ENCODE measurements at places on chromosomes 1 and 21.

- DNase-seq = no peak
Measured at GRCh38 chr1:1345860-1346500, 3.2 kb downstream of the DVL1 start.

DNA sequence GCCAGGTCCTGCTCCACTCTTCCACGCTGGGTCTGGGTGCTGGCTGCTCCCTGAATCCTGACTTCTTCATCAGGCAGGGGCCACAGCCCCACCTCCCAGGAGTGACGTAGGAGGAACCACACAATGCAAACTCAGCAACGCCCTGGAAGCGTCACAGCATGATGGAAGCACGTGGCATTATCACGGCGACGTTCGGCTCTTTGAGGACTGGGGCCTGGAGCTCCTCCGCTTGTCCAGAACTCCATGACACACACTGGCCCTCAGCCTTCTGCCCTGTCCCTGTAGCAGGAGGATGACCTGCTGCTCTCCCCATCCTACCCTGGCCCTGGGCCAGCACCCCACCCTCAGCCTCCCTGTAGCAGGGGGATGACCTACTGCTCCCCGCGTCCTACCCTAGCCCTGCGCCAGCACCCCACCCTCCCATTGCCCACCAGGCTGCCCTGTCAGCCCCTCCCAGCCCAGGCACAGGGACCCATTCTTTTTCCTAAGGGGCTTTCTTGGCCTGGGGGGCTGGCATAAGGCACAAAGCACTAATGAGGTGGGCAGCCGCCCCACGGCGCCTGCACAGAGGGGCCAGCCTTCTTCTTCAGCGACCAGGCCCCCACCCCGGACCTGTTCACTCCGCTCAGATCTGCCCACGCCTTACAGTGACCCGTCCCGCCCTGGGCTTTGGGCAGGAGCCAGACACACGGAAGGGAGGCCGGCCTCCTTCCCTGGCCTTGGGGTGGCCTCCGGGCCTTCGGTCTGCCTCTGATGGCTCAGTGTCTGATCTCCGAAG lies 65.7 kb downstream of the DHRS3 start:
- DNase-seq = no peak

- DNase-seq = no peak
Measured at GRCh38 chr1:158706096-158706495, 5.6 kb upstream of the OR6K2 start.

DNA sequence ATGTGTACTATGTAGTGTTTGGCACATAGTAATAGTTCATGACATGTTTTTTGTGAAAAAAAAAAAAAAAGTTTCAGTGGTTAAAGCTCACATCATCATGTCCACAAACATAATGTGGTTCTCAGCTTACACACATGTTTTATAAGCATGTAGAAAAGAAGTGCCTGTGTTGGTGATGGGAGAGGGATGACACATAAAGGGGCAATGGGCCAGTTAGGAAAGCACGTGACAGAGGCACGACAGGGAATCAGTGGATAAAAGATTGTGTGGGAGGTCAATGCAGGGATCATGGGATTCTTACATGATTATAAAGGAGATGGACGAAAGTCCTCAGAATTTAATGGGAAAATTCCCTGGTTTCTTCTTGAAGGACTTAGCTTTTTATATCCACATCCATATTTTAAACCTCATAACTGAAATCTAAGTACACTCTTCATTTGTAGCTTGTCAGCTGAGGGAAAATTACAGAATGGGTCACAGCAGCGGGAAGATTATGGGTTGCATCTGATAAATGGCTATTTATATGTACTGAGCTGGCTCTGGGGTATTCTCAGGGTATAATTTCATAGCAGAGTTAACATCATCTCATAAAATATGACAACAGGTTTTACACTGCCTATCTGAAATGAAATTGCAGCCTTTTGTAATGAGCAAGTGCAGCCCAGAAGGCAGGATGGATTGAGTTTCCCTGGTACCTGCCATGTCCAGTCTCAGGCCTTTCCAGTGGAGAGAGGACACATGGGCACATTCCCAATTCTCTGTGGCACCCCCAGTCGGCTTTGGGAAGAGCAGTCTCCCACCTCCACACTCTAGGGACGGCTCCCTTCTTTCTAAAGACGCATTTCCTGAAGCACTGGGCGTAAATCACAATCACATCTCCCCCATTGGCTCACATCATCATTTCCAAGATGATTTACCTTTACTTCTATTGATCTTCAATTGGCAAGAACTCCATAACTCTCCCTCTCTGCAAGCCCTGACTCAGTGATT lies 42.3 kb upstream of the NHLH2 start:
- DNase-seq = no peak

DNA sequence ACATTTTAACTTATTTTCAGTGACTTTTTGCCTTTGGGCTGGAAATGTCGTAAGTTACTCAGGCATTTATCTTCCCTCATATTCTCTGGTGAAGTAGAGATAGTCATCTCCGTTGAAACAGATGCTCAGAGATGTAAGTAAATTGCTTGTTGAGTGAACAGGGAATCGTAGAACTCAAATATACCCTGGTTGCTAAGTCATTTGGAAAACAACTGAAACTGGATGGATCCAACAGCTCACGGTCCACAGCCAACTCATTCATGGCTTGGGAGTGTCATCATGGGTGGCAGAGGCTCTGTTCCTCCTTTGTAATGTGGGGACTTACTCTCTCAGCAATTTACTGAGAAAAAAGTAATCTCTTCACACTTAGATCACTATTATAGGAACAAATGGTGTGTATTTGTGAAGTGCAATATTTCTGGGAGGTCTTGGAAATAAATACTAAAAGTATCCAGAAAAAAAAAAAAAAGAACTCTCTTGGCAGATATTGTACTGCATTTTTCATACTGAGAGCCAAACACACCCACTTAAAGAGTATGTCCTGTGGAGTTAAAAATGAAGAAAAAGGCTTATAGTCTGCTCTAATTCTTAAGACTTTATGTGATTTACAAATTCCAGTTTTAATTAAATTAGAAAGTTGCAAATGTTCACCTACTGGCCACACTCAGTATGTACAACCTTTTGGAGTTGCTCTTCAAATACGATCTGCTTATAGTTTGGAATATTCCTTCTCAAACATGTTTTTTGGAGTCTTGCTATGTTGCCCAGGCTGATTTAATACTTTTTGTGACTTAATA lies 107.4 kb downstream of the LEPR start:
- DNase-seq = no peak

DNA sequence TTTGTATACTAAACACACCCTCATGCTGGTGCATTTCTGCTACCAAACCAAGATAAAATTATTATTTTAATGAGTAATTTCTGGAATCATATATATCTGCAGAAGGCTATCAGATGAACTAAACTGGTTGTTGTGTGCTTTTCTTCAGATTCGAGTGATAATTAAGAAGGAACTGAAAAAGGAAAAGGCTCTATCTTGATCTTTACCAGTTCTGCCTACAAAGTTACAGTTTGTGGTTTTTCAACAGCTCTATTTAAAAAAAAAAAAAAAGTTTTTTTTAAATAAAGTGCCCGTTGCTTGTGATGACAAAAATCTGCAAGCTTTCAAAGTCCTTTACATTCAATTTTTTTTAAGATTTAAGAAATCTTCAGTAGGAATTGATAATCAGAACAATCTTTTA lies 13.6 kb downstream of the DENND1B start:
- no peak for DNase-seq

GRCh38 chr21:44614161-44614631 lies 2.3 kb downstream of the KRTAP10-8 start:
- DNase-seq = no peak

GRCh38 chr1:162596514-162597170 lies 35.1 kb downstream of the UAP1 start:
- DNase-seq = no peak

GRCh38 chr1:241172486-241172885 lies 184.5 kb downstream of the RGS7 start:
- DNase-seq = no peak

DNA sequence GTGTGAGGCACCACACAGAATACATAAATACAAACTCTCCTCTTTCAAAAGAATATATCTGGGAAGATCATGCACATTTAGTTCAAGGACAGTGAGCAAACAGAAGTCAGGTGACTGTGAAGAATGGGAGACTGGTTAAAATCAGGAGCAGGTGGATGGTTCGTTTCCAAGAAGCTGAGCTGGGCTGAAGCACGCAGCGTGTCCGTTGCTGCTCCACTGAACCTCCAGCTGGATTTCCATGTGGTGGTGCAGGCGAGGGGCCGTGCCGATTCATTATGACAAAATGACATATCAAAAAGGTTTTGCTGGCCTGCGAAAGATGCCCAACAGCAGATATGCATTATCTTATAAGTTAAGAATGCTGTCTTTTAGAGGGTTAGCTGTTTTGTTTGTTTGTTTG lies 66.0 kb downstream of the OLIG1 start:
- no peak for DNase-seq

DNA sequence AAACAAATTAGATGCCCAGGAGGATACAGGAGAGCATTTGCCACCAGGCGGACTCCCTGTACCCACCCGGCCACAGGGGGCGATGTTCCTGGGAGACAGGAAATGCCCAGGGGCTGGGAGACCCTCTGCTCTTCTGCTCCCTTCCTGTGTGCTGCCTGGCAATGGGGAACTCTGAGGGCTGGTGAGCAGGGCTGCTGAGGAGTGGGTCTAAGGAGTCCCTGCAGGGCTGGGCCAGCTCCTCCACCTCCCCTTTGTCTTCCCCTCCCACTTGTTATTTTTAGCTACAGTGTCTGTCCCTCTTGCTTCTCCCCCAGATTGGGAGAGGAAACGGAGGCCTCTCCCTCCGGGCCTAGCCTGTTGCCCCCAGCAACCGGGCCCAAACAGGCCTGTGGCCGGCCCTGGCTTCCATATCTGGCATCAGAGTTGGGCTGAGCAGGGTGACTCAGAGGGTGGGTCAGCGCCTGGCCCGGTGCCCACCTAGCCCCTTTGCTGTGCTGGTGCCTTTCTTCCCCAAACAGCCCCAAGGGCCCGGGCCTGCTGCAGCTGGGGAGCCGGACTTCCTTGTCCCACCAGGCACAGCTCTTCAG lies 11.6 kb downstream of the LMNA start:
- no peak for DNase-seq

DNA sequence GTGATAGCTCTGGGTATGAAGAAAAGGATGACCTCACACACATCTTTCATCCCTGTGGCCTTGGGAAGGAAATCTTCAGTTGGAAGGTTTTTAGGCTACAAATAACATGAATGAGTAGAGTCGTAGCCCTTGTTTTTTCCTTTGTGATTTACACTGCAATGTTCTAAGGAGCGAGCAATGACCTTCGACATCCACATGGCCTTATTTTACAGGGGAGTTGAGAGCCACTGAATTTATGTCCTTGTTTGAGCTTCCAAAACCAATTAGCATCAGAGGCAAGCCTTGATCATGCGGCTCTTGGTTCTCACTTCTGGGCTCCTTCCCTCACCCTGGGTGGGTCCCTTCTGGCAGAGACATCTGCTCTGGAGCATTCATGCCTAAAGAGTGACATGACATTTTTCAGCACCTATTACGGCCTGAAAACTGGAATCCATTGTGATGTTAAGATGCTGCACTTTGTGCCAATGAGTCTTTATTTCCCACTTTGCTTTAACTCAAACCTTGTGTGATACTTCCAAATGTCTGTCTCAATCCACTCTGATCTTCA lies 70.5 kb upstream of the RUNX1 start:
- DNase-seq = no peak

DNA sequence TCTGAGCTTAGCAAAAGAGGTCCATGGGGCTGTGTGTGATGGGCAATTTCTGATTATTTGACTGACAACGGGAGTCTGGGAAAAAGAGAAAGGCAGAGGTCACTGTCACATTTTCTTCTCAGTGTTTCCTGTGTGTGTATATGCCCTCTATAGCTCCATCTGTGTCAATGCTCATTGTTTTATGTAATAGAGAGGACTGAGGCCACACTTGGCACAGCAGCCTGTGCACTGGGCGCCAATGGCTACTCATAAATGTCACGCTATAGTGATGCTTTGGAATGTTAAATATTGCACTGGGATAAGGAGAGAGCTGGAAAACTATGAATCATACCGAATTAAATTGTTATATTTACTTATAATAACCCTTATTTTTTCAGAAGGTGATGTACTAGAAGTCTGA lies 365.4 kb downstream of the NEGR1 start:
- no peak for DNase-seq

DNA sequence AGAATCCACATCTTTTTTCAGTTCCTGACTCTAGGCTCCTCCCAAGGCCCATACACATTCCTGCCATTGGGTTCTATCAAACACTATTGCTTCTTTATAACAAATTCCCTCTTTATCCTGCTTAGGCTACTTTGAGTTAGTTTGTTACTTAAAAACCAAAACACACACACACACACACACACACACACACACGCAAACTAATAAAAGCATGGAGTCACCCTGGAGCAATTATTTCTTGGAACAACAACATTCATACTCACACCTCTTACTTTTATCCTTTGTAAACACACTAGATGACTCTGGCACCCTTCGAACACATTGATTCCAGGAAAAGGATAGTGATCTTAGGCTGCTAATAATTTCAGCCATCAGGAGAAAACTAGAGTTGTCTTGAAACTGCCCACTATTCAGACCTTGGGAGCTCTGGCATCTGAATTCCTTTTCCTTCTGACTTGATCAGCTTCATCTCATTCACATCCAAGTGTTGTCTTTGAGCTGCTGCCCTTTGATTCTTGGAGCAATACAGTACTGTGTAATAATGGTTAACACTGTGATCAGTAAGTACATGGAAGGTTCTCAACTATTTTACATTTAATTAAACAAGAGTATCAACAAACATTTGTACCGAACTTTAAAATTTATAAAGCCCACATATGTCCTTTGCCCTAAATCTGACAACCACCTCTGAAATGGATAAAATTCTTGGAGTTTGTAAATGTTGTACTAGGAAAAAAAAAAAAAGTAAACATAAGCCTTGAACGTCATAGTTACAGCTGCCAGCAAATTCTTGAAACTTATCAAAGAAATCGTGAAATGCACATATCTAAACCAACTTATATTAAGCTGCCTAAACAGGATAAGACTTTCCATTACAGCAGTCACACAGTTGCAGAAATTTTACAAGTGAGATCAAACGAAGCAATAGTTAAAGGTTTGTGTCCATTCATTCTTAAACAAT lies 2.8 kb upstream of the SEC22B start:
- no peak for DNase-seq

- DNase-seq = no peak
Measured at GRCh38 chr1:232018231-232019025, 391.8 kb downstream of the DISC1 start.

DNA sequence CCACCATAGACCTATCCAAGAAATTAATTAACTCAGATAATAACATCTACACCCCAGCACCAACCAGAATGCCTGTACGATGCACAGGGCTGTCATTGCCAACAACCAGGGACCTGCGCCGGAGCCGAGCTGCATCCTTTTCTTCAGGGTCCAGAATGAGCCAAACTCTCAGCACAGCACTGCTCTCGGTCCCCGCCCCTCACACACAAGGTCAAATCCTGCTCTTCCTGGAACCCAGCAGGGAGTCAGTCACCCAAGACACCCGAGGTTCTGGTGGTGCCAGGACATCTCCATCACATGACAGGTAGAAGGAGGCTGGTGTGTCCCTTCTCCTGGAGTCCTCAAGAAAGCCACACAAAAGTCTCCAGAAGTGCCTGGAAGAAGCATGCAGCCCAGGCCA lies 31.9 kb downstream of the NPHP4 start:
- DNase-seq = no peak

- DNase-seq = no peak
Measured at GRCh38 chr1:33468531-33468930, 3.9 kb upstream of the ZSCAN20 start.

GRCh38 chr1:155166051-155166470 lies 7.0 kb downstream of the KRTCAP2 start:
- no peak for DNase-seq

- no peak for DNase-seq
Measured at GRCh38 chr1:218525451-218526197, 180.5 kb downstream of the TGFB2 start.

GRCh38 chr1:6260961-6261614 lies at the start of gene GPR153:
Gene GPR153 (minus strand): TSS chr1:6261098. CDS start chr1:6254905, 6,193 bp downstream.
- DNase-seq = no peak
